ENCODE measurements at places on chromosomes 2 and 18.

- no peak for DNase-seq
These were observed 25.7 kb downstream of the SRBD1 start for GRCh38 chr2:45585267-45585861.

DNA sequence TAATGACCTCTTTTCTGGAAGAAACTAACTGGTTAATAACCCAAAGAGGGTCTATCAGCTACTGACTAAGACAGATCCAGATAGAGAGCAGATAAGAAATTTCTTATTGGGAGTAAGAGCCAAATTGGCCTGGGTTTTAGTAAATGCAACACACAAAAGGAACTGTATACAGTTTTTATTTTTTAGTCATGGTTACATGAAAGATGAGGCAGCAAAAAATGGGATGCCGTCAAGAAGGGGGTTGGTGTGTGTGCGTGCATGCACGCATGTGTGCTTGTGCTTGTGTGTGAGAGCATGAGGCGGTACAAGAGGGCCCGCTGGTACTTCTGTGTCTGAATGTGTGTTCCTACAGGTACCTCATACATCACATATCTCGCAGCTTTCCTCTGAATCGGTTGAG is 466.2 kb upstream of the HNRNPA3 start:
- DNase-seq = no peak

DNA sequence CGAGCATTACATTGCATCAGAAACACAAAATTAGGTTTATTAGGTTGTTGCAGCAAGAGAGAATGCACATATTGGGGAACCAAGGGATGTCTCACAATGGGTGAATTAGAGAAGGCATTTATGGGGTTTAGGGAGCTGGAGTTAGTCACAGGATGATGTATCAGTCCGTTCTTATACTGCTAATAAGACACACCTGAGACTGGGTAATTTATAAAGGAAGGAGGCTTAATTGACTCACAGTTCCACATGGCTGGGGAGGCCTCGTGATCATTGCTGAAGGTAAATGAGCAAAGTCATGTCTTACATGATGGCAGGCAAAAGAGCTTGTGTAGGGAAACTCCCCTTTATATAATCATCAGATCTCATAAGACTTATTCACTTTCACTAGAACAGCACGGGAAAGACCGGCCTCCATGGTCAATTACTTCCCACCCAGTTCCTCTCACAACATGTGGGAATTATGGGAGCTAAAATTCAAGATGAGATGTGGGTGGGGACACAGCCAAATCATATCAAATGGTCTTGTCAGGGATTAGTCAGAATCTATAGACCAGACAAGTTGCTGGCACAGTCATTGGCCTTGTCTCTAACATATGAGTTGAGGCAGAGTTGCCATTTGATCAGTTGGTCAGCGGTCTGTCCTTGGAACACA is 61.9 kb upstream of the RBMS1 start:
- no peak for DNase-seq

GRCh38 chr18:79476031-79476917 is 80.5 kb downstream of the NFATC1 start:
- DNase-seq = no peak

- no peak for DNase-seq
These were observed 137.8 kb upstream of the RND3 start for GRCh38 chr2:150625303-150625702.

GRCh38 chr2:171485116-171485515 is 37.2 kb upstream of the CYBRD1 start:
- no peak for DNase-seq

- no peak for DNase-seq
These were observed 9.5 kb upstream of the SCN1A start for GRCh38 chr2:166137331-166137730.

DNA sequence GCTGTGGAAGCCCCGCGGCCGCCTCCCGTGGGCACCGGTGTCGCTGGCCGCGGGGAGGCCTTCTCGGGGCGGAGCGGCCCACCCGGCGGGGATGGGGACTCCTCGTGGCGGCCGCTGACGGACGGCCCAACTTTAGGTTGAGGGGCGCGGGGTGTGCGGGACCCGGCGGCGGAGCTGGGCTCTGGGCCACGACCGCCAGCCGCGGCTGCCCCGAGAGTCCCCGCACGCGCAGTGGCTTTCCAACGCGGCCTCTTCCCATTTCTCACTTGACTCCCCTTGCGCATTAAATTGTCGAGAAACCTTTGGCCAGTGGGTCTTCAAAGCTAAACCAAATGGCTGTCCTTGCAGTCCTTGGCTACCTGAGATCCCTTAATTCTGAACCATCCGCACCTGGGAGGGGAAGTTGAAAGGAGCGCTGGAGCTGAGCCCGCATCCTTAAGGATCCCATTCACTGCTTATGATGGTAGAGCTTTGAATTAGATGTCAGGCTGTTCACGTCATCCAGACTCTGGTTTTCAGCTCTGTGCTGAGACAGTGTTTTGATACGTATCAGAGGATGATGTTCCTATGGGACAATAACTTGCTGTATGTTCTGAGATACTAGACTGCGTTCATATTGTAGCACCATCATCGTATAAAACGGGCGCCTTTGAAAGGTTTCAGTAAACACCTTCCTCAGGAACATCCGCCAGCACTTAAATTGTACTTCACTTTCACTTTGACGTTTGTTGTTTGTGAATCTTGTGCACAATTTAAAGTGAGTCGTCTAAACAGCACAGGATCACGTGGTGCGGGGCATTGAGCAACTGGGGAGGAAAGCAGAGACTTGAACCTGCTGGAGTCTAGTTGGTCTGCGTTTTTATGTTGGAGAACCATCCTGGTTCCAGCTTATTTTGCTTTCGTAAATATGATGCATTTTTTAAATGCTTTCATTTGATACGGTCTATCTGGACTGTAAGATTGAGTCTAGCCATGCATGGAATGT is 874 bp downstream of the CLIP4 start:
- DNase-seq = peak; percentile 28

GRCh38 chr18:12838178-12838634 is 45.8 kb downstream of the PTPN2 start:
- no peak for DNase-seq

DNA sequence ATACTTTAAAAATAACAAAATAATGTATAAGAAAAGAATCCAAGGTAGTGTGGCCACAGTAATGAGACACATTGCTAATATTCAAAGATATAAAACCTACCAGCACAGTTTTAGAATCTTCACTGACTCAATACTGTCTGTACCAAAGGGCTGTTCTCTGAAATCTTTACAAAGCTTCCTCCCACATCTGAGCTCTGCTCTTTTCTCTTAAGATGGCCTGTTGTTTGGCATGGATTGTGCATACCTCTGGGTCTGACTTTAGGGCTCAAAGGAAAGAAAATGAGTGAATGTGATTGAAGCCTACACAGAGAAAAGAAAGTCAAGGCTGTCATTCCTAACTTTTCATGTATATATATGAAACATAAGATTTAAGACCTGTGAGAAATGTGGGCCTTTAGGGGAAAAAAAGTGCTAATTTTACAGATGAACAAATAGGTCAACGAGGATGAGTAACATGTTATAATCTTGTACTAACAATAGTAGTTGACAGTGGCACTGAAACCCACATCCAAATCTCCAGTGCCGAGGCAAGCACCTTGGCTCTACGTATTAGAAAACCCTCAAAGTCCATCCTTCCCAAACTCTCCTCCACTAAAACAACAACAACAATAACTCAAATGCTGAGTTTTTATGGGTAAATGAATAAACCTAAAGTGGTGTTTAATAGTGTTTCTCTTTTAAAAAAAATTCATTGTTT is 114.2 kb downstream of the ZNF521 start:
- DNase-seq = no peak

DNA sequence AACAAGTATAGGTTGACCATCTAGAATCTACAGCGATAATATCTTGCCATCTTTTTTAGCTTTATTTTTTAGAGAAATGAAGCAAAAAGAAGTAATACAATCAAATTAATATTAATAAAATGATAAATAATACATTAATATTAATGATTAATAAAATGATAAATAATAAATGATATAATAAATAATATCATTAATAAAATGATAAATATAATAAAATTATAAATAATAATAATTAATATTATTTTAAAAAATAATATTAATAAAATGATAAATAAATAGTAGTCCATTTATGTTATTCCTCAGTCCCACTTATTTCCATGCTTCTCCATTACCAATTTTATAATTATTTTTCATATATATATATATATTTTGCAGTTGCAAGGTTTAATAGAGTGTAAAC is 3.2 kb upstream of the REG3A start:
- DNase-seq = no peak

DNA sequence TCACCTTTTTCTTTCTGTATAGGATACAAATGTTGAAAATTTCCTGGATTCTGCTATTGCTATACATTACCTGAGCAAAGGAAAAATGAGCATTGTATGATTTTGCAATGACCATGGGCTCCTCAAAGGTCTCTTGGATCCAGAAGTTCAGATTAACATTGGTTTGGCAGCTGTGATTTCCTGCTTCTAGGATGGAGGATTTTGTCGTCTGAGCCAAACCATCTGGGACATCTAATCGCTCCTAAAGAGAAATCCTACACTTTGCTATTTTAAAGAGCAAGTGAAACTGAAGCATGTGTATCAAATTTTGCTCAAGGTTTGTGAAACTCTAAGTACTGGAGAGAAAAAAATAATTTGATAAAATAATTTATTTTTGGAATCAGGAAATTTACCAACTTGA is 115.1 kb upstream of the ST6GAL2 start:
- no peak for DNase-seq

DNA sequence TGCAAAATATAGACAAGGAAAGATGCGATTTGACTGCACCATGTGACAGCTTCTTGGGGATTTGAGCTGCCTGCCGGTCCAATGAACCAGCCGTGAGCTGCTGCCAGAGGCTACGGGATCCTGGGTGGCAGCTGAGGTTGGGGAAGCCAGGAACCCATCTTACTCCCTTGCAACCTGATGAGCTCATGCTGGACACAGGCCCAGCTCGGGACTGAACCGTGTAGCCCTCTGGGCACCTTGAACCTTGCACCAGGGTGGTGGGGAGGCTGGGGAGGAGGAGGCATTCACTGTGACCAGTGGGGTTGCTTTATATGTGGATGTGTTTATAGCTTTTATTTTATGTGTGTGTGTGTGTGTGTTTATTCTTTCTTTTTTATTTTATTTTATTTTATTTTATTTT is 9.1 kb downstream of the ALPI start:
- DNase-seq = no peak

GRCh38 chr2:182379241-182379640 is 47.6 kb downstream of the PDE1A start:
- no peak for DNase-seq

- no peak for DNase-seq
These were observed 15.2 kb downstream of the PDCD1 start for GRCh38 chr2:241843321-241844065.

- DNase-seq = no peak
These were observed 18.5 kb upstream of the SERPINB12 start for GRCh38 chr18:63523660-63524059.

DNA sequence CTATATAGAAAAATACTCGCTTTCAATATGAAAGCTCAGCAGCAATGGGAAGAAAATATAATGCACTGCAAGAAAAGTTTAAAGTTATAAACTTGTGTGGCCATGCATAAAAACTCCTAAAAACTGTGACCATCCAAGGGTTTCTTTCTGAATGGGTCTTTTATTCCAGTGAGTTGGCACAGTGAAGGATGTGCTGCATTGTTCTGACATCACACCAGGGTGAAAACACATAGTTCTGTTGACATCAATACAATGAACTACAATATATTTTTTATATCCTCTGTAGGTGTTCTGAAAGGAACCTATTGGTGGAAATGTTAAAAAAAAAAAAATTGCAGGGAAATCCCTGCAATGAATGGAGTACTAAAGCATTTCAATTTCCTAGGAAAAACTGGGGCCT is 80.2 kb downstream of the CDH20 start:
- DNase-seq = no peak

Data from activated CD4-positive, alpha-beta T cell treated with anti-CD3 and anti-CD28 coated beads, Interleukin-2, amount 50 U/mL, for 24 hours (primary cell).